ELR (cell line): ENCODE measurements at places on chromosomes 12 and 14.

GRCh38 chr14:104935955-104936354 lies 11.3 kb downstream of the PLD4 start:
- no peak for DNase-seq

- DNase-seq: peak; percentile 4
These were observed 117.5 kb upstream of the DYRK2 start for GRCh38 chr12:67531051-67531450.

DNA sequence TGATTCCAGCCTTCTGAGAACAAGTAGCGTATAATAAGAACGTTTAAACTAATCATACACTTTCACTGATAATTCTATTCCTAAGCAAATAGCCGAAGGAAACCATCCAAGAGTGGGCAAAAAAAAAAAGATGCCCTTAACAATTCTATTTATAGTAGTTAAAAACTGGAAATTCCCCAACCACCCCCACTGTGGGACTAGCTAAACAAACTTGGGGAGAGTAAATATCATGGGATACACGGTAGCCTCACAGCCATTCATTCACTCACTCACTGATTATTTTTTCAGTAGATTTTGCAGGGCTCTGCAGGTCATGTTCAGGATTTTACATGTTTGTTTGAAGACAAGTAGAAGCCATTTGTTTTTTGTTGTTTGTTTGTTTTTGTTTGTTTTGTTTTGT lies 197.0 kb downstream of the ETV6 start:
- no peak for DNase-seq

GRCh38 chr14:99391671-99392070 lies 89.0 kb downstream of the SETD3 start:
- peak; percentile 48 for DNase-seq

GRCh38 chr12:8890313-8891085 lies 23.8 kb upstream of the PHC1 start:
- DNase-seq: peak; percentile 56

DNA sequence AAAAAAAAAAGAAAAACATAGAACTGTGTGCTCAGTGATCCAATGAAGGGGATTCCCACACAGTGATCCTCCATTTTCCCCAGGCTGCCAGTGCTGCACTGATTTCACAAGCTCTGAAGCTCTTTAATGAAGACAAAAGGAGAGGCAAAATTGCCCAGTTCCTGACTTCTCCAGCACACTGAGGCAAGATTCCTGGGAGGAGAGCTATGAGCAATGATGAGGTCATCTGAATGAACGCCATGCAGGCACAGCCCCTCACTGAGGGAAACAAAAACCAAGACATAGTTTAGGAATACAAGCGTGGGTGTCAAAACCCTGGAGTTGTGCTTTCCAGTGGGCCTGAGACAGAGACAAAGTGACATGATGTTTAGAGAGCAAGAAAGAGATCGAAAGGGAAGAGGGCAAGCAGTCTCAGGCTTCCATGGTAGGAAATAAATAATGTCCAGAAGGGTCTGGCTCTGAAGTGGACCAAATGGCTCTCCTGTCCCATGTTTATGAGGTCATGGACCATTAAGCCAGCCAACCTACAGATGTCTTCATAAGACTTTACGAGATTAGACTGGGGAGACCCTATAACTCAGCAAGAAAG lies 40.9 kb upstream of the SMUG1 start:
- DNase-seq: peak; percentile 98

DNA sequence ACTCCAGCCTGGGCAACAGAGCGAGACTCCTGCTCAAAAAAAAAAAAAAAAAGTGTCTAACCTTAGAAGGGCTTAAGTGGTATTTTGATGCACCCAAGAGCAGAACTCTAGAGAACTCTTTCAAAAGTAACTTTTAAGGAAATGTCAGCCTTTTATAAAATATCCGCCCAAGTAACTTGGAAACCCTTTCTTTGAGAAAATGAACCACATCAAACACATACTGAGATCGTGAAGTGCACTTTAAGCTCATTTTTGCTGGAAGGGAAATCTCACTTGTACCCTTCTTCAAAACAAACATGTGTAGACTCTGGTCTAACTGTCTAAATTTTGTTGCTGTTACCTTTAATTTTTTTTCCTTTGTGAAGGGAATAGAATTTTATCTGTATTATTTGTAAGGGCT lies 5.5 kb downstream of the C12orf56 start:
- no peak for DNase-seq

- no peak for DNase-seq
These were observed 583.5 kb upstream of the NOVA1 start for GRCh38 chr14:27181333-27181732.

DNA sequence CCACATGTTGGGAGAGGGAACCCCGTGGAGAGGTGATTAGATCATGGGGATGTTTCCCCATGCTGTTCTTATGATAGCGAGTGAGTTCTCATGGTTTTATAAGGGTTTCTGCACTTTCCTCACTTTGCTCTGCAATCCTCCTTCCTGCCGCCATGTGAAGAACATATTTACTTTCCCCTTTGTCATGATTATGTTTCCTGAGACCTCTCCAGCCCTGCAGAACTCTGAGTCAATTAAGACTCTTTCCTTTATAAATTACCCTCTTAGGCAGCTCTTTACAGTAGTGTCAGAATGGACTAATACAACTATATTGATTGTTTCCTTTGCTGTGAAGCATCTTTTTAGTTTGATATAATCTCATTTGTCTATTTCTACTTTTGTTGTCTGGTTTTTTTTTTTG lies 13.1 kb upstream of the RASSF9 start:
- DNase-seq: no peak

DNA sequence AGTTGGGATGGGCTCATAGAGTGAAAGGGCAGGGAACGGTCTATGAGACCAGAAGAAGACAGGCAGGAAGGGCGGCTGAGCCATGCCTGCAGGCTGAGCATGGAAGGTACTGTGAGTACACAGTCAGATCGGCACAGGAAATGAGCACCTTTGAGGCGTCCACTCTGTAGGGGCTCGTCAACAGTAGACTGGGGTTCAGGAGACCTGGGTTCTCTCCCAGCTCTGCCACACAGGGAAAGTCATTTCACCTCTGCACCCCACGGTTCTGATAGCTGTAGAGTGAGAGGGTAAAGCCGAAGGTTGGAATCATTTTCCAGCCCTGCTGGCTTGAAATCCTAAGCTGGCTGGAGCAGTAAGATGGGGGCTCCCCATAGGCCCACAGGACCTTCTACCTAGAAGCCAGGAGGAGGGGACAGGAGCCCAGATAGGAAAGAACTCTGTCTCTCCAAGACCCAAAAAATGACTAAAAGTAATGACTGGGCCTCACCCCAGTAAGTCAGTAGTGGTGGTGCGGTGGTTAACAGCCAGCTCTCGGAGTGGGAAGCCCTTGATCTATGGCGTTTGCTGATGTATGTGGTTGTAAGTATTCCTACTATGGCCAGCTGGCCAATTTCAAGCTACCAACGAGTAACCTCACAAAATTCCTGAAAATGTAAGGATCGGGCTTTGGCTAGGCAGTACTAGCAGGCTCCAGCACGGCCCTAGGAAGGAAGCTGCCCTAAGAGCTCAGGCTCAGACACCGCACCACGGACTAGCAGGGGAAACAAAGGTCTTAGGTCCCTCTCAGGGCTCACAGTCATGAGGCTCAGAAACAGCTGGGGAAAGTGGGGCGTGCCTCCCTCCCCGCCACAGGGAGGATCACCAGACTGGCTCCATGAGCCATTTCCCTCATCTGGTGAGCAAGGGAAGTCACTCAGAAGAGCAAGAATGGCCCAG lies 10.3 kb upstream of the CD27 start:
- no peak for DNase-seq

DNA sequence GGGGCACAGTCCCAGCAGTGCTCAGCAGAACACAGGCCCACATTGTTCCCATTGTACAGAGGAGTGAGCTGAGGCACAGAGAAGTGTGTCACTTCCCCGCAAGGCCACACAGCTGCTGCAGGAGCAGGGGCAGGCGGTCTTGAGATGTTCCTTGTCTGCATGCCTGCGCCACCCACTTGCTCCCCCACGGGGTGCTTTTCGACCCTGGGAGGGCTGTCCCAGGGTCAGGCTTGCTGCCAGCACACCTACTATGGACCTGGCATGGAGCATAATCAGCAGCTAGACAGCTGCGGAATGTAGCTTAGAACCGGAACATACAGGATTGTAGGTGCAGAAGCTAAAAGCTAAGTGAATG lies 7.8 kb upstream of the EP400 start:
- no peak for DNase-seq

GRCh38 chr14:93049315-93049714 lies 66.4 kb downstream of the ITPK1 start:
- DNase-seq: no peak

DNA sequence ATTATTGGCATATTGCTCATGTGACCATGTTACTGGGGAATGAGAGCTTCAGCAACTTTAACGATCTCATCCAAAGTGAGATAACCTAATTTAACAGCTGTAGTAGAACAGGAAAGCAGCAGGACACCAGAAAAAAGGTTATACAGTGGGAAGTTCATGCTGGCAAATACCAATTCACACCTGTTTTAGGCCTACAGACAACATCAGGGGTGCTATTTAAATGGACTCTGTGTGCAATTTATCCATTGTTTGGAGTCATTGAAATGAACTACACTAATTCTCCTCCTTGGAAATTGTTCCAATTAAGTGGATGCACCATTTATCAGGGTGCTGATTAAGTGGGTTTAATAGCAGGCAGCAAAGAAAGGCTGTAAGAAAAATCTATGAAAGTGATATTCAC lies 424.4 kb upstream of the LMO3 start:
- no peak for DNase-seq
